ENCODE measurements at places on chromosomes 3 and 15. TPM values are rescaled to one million over a fixed set of nuclear protein-coding genes. Genes with fewer than 3 reads are reported as not detected.

The PLA2G4F gene
- total RNA-seq, result not detected

The CCR9 gene
- total RNA-seq, result 0.08 TPM

The ACOX2 gene
- not detected for total RNA-seq

The LTK gene
- 0.21 TPM for total RNA-seq

- no peak for DNase-seq
- no peak overlapping the region for H3K4me3 ChIP-seq
- H3K4me1 ChIP-seq, result no peaks in the 10 kb centered on the region
- H3K27me3 ChIP-seq, result peaks cover 3% of the 10 kb centered on the region
Observed at GRCh38 chr15:49079340-49080039, 33.2 kb upstream of the SECISBP2L start.

GRCh38 chr15:61467823-61468222 lies 238.7 kb upstream of the RORA start:
- DNase-seq, result no peak
- H3K4me1 ChIP-seq, result no peaks in the 10 kb centered on the region
- peaks cover 11% of the 10 kb centered on the region for H3K27me3 ChIP-seq
- H3K27ac ChIP-seq, result no peak overlapping the region
- H3K4me3 ChIP-seq, result no peak overlapping the region

DNA sequence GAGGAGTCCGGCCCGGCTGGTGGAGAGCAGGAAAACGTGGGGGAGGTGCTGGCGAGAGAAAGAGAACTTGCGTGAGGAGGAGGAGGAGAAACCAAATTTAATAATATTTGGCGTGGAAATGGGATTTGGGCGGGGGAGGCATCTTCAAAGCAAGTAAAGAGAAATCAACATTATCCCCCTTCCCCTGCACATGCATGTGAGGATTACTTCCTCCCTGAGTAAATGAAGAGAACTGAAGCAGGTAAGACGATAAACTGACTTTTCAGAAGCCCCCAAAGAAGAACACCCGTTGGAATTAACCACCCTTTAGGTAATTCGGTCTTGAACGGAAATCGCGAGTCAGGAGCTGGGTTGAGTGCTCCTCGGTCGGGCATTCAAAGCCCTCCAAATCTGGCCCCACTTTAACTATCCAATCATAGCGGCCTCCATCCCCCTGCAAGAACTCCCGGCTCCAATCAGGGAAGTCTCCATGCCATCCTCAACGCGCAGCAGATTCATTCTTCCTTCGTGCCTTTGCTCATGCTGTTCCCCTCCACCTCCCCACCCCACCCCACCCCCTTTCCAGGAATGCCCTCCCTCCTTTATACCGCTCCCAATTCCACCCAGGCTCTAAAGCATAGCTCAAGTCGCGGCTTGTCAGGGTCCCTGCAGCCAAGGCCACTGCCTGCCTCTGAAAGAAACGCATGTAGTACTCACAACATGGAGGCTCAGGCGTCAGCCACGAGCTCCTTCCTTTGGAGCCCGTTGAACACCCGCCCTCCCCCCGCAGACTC lies 545 bp upstream of the RFX7 start:
- peaks cover 32% of the 10 kb centered on the region for H3K4me1 ChIP-seq
- peaks cover 9% of the 10 kb centered on the region for H3K36me3 ChIP-seq

DNA sequence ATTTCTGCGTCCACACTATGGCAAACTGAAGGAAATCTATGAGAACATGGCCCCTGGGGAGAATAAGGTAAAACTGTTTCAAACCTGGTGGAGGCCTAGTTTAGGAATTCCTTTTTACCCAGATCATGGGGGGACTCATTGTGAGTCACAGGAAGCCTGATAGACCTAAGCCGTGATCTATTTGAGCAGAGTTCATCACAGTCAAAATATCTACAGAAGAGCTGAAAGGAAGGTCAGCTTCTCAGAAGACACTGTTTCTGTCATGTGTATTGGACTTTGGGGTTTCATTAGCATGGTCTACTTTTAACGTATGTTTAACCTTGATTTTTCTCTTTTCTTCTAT lies 1.3 kb downstream of the PSMD2 start:
- peak overlapping the region; percentile 95 for H3K4me3 ChIP-seq
- peaks cover 3% of the 10 kb centered on the region for H3K27me3 ChIP-seq
- peaks cover 49% of the 10 kb centered on the region for H3K36me3 ChIP-seq
- DNase-seq, result no peak
- no peak overlapping the region for H3K27ac ChIP-seq
- H3K4me1 ChIP-seq, result peaks cover 27% of the 10 kb centered on the region

- no peaks in the 10 kb centered on the region for H3K27me3 ChIP-seq
- H3K36me3 ChIP-seq, result peaks cover 59% of the 10 kb centered on the region
- DNase-seq, result no peak
- H3K27ac ChIP-seq, result peak overlapping the region; percentile 86
- peak overlapping the region; percentile 58 for H3K4me3 ChIP-seq
Observed at GRCh38 chr3:128799653-128800052, 73.7 kb downstream of the RAB7A start.

DNA sequence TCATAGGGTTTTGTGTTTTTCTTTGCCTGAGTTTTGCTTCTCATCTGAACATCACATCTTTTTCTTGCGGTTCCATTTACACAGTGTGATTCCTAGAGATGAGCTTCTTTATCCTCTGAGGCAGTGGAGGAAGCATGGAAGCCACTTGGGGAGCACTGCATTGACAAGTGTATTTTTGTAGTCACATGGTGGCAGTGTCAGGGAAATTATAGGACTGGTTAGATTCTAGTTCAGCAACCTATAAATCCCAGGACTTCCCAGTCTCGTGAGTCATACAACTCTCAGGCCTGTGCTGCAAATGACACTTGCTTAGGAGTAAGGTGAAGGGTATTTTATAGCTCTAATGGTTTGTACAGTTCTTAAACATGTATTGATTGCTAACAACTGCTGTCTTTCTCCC lies 58.4 kb downstream of the RBM6 start:
- no peak overlapping the region for H3K27ac ChIP-seq
- peaks cover 27% of the 10 kb centered on the region for H3K36me3 ChIP-seq

GRCh38 chr3:168071591-168072322 lies 24.0 kb downstream of the GOLIM4 start:
- peaks cover 3% of the 10 kb centered on the region for H3K4me1 ChIP-seq
- no peak for DNase-seq
- no peak overlapping the region for H3K27ac ChIP-seq
- no peaks in the 10 kb centered on the region for H3K27me3 ChIP-seq
- H3K4me3 ChIP-seq, result no peak overlapping the region

DNA sequence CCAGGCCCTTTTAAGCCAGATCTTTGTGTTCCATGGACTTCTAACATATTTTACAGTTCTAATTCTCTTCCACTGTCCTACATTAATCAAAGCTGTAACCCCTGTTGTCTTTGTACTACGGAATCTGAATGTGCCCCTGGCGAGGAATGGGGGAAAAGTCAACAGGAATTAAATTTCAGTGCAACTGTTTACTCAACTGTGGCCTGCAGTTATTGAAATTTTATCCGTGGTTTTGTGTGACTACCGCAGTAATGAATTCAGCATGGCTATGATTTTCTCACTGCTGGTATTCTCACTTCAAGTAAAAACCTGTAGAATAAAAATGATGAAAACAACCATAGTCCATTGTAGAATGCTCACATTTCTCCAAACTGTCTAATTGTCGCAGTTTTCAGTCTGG lies 388.0 kb downstream of the FOXP1 start:
- no peak for DNase-seq
- H3K36me3 ChIP-seq, result peaks cover 17% of the 10 kb centered on the region
- H3K4me3 ChIP-seq, result no peak overlapping the region
- H3K4me1 ChIP-seq, result peaks cover 25% of the 10 kb centered on the region

DNA sequence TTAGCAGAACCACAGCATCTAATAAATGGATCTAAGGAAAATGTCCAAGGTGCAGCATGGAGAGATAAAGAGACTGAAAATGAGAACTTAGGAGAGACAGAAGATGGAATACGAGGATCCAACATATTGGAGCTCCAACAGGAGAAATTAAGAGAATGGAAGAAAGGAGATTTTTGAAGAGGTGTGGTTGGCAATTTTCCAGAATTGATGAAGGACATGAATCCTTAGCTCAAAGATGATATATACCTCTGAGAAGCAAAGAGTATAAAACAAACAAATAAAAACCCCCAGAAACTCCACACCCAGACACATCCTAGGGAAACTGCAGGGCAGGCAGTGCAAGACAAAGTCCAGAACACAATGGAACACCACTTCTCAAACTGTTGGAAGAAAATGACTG lies 141.2 kb downstream of the MEGF11 start:
- no peaks in the 10 kb centered on the region for H3K36me3 ChIP-seq
- DNase-seq, result no peak
- peaks cover 3% of the 10 kb centered on the region for H3K4me1 ChIP-seq
- peaks cover 20% of the 10 kb centered on the region for H3K27me3 ChIP-seq
- no peak overlapping the region for H3K4me3 ChIP-seq

GRCh38 chr15:99006146-99006545 lies 1.4 kb downstream of the PGPEP1L start:
- H3K4me1 ChIP-seq, result no peaks in the 10 kb centered on the region
- no peak overlapping the region for H3K4me3 ChIP-seq
- DNase-seq, result no peak
- H3K27me3 ChIP-seq, result peaks cover 5% of the 10 kb centered on the region
- no peak overlapping the region for H3K27ac ChIP-seq

DNA sequence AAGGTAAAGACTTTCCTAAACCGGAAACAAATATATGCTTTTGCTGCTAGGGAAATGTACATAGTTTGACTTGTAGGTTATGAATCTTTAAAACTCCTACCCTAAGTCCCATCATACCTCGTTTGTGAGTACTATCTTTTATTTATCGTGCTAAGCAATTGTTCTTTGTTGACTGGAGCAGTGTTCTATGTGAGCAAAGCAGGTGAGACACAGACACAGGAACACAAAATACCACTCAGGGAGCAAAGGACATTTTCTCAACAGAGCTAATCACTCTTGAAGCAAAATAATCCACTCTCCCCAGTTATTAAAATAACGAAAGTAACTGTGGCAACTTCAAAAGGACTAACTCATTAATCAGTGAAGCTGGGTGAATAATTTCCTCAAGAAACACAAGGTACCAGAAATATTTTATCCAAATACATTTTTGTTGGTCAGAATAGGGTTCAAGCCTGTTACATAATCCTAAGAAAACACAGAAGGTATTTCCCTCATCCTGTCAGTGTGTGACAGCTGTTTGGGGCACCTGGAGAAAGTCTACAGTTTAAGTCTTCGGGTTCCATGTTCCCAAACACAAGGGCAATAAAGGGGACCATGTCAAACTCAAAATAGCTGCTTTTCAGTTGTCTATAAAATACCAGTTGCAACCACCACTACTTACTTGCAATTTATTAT lies 407.7 kb downstream of the FOXP1 start:
- no peak for DNase-seq
- peaks cover 11% of the 10 kb centered on the region for H3K36me3 ChIP-seq
- H3K27ac ChIP-seq, result no peak overlapping the region
- H3K4me1 ChIP-seq, result no peaks in the 10 kb centered on the region
- H3K27me3 ChIP-seq, result no peaks in the 10 kb centered on the region

- H3K27ac ChIP-seq, result peak overlapping the region; percentile 30
- H3K4me1 ChIP-seq, result peaks cover 12% of the 10 kb centered on the region
- H3K4me3 ChIP-seq, result peak overlapping the region; percentile 80
Observed at GRCh38 chr3:196207833-196208607, 3.2 kb downstream of the ZDHHC19 start.

DNA sequence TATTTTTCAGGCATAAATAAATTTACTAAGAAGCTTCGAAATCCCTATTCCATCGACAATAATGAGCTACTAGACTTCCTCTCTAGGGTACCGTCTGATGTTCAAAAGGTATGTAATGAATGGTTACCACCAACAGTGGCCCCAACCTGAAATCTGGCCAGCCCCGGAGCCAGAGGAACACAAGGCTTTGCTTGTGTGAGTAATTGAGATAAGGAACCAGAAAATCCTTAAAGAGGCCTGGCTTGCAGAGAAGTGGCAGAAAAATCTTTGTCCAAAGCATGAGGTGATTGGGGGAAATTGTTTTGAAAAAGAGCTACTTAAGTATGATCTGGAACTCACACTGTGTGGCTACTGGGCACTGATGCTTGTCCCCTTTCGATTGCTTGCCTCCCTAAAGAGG lies 245.3 kb downstream of the MCTP2 start:
- H3K27ac ChIP-seq, result no peak overlapping the region
- H3K4me3 ChIP-seq, result no peak overlapping the region
- DNase-seq, result no peak
- no peaks in the 10 kb centered on the region for H3K27me3 ChIP-seq
- H3K36me3 ChIP-seq, result peaks cover 20% of the 10 kb centered on the region
- H3K4me1 ChIP-seq, result no peaks in the 10 kb centered on the region

DNA sequence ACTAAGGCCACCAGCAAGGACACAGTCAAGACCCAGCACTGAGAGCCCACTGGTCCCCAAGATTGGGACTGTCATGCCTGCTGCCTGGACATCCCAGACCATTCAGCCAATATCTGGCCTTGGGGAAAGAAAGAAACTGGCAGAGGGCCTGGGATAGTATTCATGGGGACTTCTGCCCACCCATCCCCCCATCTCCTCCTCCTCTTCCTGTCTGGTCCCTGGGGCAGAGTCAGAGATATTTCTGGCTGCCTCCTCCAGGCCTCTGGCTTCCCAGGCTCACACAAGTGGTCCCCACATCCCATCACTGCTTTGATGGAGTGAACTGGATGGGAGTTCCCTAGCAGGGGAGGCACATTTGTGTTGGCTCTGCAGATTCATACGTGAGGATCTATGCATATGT lies 4.2 kb upstream of the RASL12 start:
- H3K27ac ChIP-seq, result no peak overlapping the region
- peaks cover 5% of the 10 kb centered on the region for H3K4me1 ChIP-seq
- no peak overlapping the region for H3K4me3 ChIP-seq
- peaks cover 24% of the 10 kb centered on the region for H3K27me3 ChIP-seq

DNA sequence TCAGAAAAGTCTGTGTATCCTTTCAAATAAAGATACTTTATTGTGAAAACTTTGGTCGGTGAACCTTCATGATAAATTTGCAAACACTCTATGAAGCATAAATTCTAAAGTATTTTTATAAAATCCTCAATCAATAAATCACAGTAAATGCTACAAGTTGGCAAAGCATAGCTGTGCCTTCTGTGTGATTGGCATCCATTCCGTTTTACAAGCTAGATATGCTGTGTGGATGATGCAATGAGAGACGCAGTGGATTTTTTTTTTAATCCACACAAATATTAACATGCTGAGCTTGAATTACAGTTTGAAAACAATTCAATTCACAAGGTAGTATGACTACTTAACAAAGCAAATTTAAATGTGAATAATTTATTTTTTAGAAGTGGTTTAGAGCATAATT lies 937.2 kb downstream of the ZPLD1 start:
- H3K4me3 ChIP-seq, result no peak overlapping the region
- H3K36me3 ChIP-seq, result no peaks in the 10 kb centered on the region

DNA sequence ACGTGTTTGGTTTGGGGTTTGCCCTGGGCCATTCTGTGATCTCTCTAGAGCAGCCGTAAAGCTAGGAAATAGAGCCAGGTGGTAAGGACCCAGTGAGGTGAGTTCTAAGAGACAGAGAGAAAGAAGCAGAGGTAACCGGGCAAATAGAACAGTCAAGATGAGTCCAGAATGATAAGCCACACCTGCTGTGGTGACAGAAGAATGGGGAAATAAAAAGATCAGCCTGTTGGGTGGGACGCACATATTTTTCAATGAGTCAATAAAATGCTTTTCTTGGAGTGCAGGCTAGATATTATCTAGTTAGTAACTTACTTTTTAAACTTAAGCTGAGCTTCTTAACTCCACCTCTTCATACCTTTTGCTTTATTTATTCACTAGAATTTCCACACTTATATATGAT lies 135.0 kb downstream of the NFKBIZ start:
- DNase-seq, result no peak
- H3K4me1 ChIP-seq, result peaks cover 20% of the 10 kb centered on the region
- H3K27ac ChIP-seq, result no peak overlapping the region
- H3K27me3 ChIP-seq, result peaks cover 11% of the 10 kb centered on the region

GRCh38 chr3:9111866-9112265 lies 137.6 kb downstream of the SRGAP3 start:
- no peak overlapping the region for H3K4me3 ChIP-seq
- peaks cover 4% of the 10 kb centered on the region for H3K27me3 ChIP-seq
- DNase-seq, result no peak
- no peaks in the 10 kb centered on the region for H3K36me3 ChIP-seq
- no peak overlapping the region for H3K27ac ChIP-seq

Data from activated CD8-positive, alpha-beta T cell treated with anti-CD3 and anti-CD28 coated beads, Interleukin-2, amount 10 ng/mL, durations not matched to agents 7 days and 5 days (primary cell).